ENCODE measurements at places on chromosomes 13 and 19.

DNA sequence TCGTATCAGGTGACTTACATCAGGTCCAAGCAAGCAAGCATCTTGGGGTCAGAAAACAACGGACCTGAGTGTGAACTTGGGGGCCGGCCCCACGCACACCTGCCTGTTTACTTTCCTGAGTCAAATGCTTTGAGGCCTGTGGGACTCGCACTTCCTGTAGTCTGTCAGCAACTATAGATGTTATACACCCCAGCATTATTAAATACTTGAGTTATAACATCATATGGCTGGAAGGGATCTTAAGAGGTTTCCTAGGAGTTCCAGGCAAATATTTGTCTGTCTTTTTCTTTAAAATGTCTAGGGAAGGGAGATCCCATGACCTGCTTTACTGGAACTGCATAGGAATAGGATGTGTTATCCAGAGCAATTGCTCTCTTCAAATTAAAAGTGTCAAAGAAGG is 280.6 kb downstream of the SHISA2 start:
- DNase-seq: no peak

DNA sequence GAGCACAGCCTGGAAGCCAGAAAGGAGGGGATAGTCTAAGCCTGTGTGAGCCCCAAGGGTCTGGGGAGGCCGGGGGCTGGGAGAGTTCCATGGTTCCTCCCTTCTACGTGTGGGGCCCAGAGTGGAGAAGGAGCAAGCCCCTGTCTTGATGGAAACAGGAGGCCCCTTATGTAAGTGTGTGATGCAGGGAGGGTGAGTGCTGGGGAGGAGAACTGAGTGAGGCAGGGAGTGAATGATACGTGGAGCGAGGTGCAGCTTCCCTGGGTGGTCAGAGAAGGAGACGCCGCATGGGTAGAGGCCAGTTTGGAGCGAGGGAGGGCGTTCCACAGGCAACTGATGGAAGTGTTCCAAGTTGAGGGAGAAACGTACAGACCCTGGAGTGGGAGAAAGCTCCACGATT is 16.0 kb downstream of the MAG start:
- no peak for DNase-seq

- DNase-seq: no peak
Measured at GRCh38 chr13:35478271-35479037, 2.0 kb upstream of the MAB21L1 start.

GRCh38 chr13:53921473-53921872 is 892.9 kb downstream of the OLFM4 start:
- no peak for DNase-seq

GRCh38 chr19:33437393-33437820 is 63.9 kb downstream of the CEBPG start:
- no peak for DNase-seq

GRCh38 chr13:66329988-66330451 is 900.1 kb downstream of the PCDH9 start:
- DNase-seq: no peak

GRCh38 chr13:100115693-100116254 is 26.9 kb downstream of the PCCA start:
- no peak for DNase-seq

DNA sequence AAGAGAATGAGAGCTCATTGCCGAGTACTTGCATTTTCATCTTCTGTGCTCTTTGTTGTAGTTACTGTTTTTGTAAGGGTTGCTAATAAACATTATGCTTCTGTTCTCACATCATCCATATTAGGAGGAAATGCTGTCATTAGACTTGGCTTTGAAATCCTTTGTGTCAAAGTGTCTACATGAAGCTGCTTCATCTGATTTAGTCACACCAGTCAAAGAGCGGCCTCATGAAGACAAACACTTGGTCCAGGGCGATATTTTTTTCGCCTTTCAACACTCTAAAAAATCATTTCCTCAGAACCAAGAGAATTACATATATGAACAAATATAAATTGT is 105.0 kb downstream of the SPRY2 start:
- DNase-seq: no peak

- no peak for DNase-seq
Measured at GRCh38 chr19:49462492-49462891, 9.5 kb downstream of the ALDH16A1 start.

- peak; percentile 85 for DNase-seq
Measured at GRCh38 chr13:112849500-112849899, 119.5 kb upstream of the MCF2L start.

GRCh38 chr13:33932769-33933406 is 114.9 kb downstream of the RFC3 start:
- peak; percentile 42 for DNase-seq

- DNase-seq: no peak
Measured at GRCh38 chr13:29892151-29892550, 41.7 kb upstream of the UBL3 start.

DNA sequence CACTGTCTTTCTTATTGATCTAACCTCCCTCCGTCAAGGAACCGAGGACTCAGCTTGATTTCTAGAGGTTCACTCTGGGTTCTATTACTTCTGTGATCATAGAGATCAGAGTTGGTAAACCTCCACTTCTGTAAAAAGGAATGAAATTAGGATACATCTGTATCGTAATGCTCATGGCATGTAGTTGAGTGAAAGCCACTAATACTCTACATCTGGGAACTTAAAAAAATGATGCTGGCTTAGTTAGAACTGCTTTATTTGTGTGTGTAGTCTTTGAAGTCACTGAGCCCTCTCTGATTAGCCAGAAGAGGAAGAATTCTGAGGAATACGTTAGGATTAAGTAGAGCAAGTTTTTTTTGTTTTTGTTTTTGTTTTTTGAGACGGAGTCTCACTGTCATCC is 140.8 kb downstream of the GGACT start:
- no peak for DNase-seq

DNA sequence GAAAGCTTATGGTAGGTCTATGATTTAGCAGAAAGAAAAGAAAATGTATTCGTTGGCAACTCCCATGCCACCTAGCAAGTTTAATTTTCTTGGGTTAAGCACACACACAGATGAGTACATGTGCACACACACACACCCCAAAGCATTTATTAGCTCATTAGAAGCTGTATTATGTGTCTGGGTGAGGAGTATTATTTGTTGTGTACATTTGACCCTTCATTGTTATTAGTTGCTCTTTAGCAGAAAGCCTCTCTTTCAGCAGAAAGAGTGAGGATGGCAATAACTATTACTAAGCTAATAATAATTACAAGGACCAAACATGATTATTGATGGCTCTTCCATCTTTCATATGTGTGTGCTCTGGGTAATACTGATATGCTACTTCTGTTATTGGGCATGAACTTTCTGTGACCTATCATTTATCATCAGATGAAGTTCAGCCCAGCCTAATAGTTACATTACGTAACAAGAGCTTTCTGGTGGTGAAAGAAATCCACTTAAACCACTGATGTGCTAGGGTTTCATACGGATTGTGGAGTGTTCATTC is 177.4 kb upstream of the OBI1 start:
- DNase-seq: no peak

DNA sequence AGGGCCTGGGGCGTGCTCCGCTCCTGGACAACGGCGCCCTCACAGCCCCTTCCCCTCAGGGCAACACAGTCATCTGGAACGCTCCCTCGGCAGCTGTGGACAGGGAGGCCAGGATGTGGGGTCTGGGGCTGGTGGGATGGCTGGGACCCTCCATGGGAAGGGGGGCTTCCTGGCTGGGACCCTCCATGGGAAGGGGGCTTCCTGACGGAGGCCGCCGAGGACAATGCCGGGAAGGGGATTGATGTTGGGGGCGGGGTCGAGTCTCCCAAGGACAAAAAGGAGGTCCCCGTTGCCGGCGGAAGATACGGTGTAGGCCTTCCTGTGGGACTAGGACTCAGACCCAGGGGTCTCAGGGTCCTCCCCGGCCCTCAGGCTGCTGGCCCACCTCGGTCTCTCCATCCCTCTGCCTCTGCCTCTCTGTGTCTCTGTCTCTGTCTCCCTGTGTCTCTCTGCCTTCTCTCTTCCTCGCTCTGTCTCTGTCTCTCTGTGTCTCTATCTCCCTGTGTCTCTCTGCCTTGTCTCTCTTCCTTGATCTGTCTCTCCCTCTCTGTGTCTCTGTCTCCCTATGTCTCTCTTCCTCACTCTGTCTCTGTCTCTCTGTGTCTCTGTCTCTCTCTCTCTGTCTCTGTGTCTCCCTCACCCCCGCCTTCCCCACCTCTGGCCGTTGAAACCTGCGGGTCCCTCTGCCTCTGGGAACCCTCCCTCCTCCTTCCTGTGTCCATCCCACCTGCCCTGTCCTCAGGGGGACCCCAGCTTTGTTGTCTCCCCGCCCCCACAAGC is 2.7 kb upstream of the MADCAM1 start:
- DNase-seq: no peak

DNA sequence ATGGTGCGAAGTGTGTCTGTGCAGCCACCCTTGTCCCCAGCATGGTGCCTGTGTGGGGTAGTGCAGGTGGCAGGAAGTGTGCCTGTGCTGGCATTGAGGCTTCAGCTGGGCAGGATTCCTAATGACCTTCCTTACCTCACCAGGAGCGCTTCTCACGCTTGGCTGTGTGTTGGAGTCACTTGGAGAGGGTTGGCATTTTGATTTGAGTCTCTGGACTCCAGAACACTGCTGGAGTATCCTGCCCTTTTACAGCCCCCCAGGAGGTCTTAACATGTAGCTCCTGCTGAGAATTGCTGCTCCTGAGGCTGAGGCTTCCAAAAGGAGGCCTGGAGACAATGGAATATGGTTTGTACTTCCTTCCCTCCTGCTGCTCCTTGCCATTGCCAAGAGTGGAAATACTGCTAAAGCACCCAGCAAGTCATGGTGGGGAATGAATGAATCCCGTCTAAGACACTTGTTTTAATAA is 87.1 kb downstream of the ARHGEF7 start:
- no peak for DNase-seq

GRCh38 chr19:961866-962620 is 22.1 kb upstream of the WDR18 start:
- DNase-seq: no peak

DNA sequence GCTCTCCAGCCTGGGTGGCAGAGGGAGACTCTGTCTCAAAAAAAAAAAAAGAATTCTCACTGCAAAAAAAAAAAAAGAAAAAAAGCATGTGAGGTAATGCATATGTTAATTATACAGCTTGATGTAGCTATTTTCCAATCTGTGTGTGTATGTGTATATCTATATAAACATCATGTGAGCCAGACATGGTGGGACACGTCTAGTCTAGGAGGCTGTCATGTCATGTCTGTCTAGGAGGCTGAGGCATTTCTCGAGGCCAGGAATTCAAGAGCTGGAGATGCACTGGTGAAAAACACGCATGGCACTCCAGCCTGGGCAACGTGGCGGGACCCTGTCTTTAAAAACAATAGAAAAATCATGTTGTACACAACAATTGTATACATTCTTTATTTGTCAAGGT is 6.9 kb upstream of the SBK3 start:
- no peak for DNase-seq

DNA sequence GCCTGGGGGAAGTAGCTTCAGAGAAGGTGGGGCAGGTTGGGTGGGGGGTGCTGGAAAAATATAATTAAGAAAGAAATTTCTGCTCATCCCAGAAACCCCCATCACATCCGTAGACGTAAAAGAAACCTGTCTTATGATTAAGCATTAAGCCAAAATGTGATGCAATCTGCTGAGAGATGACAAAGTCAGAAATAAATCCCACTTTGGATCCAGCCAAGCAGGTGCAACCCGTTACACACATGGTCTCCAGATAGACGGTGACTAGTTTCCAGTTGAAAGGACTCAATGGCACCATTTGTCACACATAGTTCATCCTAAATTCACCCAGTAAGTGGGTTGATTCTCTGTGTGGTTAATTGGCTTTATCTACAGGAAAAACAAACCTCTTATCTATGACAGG is 34.1 kb downstream of the PSG5 start:
- no peak for DNase-seq

DNA sequence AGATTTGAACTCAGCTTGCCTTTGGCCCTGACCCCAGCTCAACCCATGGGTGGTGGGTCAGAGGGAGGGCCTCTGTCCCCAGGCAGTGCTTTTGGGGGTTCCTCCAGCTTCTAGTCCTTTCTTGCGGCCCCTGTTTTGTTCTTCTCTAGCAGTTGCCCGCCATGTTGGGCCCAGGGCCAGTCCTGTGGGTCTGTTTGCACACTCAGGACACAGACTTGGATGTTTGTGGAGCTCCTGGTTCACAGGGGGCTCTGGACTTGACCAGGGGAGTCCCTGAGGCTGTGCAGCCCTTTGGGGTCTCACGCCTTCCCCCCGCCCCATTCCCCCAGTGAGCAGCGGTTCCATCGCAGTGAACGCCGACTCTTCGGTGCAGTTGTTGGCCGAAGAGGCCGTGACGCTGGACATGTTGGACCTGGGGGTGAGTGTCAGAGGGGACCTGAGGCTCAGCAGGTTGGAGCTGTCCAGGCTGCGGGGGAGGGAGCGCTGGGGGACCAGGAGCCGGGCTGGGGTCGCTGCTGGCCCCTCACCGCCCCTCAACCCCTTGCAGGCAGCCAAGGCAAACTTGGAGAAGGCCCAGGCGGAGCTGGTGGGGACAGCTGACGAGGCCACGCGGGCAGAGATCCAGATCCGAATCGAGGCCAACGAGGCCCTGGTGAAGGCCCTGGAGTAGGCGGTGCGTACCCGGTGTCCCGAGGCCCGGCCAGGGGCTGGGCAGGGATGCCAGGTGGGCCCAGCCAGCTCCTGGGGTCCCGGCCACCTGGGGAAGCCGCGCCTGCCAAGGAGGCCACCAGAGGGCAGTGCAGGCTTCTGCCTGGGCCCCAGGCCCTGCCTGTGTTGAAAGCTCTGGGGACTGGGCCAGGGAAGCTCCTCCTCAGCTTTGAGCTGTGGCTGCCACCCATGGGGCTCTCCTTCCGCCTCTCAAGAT is 2.5 kb downstream of the ATP5F1D start:
- peak; percentile 85 for DNase-seq

DNA sequence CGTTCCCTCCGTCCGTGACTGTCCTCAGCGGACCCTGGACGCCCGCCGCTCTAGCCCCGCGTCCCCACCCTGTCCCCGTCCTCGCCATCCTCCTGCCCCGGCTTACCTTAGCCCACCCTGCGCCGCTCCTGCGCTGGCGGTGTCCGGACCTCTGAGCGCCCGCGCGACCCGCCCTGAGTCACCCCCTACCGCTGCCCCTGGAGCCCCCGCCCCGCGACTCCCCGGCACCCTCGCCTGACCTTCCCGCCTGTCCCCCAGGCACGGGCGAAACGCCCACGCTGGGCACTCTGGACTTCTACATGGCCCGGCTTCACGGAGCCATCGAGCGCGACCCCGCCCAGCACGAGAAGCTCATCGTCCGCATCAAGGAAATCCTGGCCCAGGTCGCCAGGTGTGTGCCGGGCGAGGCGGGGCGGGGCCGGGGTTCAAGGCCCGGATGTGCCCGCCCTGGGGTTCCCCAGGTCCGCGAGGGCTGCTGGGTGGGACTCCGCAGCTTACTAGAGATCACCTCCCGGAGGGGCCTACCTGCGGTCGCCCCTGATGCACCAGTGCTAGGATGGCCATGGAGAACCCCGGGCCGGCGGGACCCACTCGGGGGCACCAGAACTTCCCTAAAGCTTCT is 5.1 kb downstream of the HMG20B start:
- no peak for DNase-seq

Data from NCI-H526 (cell line).